Activated CD4-positive, alpha-beta T cell treated with anti-CD3 and anti-CD28 coated beads for 24 hours (primary cell): ENCODE measurements at places on chromosomes 2 and 18.

- DNase-seq = no peak
Observed at GRCh38 chr18:63736876-63737275, 34.1 kb downstream of the SERPINB11 start.

DNA sequence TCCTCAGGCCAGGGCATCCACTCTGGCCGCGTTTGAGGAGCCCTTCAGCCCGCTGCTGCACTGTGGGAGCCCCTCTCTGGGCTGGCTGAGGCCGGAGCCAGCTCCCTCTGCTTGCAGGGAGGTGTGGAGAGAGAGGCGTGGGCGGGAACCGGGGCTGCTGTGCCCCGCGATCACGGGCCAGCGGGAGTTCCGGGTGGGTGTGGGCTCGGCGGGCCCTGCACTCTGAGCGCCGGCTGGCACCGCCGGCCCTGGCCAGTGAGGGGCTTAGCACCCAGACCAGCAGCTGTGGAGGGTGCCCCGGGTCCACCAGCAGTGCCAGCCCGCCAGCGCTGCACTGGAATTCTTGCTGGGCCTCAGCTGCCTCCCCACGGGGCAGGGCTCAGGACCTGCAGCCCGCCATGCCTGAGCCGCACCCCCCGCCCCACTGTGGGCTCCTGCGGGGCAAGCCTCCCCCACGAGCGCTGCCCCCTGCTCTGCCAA, 1.9 kb upstream of the ABHD3 start:
- DNase-seq = no peak

DNA sequence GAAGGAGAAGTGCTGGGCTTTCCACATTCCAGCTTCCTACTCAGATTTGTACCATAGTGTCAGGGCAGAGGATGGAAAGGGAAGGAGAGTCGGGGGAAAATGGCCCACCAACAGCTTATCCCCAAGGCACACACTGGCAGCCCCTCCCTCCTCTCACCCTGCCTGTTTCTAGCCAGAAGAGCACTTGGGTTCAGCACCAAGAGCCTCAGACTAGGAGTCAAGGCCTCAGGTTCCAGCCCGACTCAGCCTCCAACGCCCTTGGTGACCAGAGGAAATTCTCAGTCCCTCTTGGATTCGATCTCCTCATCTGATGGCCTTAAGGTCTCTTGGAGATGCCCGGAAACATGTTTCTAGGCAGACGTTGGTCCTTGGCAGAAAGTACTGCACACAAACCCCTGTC, 53.9 kb downstream of the TNS1 start:
- DNase-seq = no peak

DNA sequence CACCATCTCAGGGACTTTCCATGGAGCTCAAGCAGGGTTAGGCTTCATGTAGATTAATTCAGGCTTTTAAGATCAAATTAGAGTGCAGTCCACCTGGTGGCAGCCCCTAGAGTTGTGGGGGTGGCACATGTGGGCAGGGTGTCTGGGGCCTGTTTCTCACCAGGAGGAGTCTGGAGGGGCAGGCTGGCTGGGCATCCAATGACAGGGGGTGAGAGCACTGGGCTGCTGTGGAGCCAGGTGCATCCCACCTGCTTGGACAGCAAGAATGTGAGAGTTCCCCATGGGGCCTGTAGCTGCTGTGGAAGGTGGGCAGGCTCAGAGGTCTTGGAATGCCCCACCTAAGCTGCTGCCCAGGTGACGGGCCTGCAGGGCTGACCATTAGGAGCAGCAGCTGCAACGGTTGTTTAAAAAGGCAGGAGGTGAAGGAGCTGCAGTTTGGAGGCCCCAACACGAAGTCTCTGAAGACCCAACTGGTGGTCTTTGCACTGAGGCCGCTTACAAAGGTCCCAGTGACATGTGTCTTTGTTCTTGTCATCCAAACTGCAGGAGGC, 686.3 kb upstream of the HS6ST1 start:
- DNase-seq = no peak

DNA sequence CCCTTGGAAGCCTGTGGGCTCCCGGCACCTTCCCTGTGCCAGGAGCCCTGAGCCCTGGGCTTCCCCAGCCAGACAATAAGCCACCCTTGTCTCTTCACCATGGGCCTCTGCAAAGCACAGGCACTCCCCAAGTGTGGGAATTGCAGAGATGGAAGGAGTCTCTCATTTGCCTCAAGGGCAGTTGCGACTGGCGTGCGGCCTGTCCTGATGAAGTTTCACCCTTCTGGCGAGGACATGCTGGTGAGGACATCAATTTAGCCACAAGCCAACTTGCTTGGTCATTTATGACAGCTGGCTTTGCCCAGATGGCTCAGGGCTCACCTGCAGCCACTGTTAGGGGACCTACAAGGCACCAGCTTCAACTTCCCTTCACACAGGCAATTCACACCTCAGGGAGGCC, 180.2 kb downstream of the ANAPC1 start:
- DNase-seq = no peak

DNA sequence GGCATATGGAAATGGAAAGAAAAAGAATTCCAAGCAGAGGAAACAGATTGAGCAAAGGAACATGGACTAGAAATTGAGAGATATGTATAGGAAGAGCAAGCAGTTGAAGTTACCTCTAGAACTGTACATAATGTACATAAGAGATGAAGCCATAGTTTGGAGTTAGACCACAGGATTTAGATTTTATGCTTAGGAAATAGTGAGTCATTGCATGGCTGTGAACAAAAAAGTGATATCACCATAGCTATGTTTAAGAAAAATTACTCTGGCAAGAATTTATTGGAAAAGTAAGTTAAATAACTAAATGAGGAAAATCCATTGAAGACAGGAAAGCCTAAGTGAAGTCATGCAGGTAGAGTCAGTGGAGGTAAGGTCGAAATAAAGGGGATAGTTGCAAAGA, 99.4 kb upstream of the GALNT5 start:
- DNase-seq = no peak

DNA sequence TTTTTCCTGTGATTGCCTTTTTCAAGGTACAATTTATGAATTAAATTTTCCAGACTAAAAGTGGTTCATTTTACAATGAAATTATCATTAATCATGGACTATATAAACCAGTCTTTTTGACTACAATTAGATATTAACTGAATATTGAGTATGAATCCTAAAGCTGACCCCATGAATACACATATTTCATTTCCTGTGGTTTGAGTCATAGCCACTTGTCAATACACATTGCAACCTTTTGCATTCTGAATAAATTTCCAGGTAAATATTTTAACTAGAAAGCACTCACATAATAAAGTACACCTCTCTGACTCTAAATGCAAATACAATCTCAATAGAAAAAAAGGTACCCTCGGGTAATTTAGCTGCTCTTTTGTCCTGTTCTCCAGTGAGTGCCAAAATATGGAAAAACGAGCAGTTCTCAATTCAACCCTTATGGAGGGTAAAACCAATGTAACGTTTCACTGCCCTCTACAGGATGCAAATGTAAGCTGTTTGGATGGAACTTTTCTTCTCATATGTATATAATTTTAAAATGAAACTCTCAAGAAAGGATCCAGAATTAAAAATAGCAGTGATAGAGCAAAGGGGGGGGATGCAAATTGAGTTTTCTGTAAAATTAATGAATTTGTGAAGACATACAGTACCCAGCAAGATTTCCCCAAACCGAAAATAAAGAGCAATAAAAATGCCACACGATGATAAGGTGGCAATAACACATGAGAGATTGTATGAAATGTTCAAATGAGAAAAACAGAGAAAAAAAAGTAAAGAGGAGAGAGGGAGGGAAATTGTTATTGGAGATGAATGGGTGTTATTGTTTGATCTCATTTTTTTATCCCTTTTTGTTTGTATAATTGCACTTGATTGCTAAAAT, 1795.7 kb upstream of the PIK3C3 start:
- no peak for DNase-seq

DNA sequence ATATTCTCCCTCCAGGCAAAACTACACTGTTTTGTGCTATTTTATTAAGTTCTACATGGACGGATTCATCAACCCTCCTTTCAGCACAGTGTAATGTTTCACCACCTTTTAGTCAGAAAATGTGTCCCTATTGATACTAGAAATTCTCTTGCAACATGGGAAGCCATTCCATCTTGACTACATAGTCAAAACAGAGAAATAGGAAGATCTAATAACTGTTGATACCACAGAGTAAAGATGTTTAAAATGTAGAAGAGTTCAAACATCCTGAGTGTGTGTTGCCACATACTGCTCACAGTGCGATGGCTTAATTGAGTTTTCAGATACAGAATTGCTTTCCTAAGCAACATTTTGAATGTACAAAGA, 492.2 kb upstream of the RAB12 start:
- DNase-seq = no peak

DNA sequence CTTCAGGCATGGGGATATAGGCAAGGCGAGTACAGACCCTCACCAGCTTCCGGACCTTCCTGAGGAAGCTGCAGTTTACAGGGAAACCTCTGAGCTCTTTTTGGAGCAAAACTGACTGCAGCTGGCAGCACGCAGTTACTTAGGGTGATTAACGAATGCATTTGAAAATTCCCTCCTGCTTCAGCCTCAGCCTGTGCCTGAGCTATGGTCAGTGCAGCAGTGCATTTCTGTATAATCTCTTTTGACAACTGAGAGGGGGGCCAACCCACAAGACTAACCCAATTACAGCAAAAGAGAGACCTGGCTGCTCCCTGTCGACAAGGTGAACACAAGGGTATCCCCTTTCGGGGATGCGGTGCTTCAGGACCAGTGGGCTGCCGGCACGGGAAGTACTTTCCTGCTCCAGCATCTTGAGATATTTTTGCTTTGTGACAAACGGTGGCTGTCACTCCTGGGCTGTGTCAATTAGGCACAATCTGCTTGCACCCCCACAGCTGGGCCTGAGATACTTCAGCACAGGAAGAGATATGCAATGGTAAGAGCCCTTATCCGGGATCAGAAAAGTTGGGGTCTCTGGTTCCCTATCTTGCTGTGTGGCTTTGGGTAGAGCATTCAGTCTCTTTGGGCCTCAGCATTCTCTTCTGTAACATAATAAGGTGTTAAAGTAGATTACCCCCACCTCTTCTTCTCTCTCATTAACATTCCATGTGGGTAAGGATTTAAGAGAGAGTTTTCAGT, 141.0 kb downstream of the TMEM17 start:
- DNase-seq = no peak

DNA sequence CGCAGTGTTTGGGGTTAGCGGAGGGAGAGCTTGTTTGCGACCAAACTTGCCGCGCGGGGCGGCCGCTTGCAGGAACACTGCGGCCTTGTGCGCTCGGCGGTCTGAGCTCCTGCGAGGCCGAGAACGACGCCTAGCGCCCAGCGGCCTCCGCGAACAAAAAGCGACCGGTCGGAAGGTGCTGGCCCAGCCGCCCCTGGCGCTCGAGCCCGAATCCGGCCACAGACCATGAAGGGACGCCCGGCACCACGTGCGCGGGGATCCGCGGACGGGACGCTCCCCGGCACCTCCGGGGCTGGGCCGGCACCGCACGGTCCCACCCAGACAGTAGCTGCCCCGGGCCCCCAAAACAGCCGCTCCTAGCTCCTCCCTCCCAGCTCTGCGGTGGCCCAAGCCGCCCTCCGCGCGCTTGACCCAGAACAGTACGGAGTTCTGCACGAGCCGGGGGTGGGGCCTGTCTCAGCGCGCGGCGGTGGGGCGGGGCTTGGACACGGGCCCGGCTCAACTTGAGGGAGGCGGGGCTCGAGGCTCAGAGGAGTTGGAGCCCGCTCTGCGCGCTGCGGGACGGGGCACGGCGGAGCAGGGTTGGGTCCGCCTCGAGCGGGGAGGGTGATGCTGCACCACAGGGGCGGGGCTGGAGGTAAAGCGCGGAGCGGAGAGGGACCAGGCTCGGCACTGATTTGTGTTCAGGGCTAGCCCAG, 664 bp upstream of the IMPA2 start:
- peak; percentile 96 for DNase-seq

DNA sequence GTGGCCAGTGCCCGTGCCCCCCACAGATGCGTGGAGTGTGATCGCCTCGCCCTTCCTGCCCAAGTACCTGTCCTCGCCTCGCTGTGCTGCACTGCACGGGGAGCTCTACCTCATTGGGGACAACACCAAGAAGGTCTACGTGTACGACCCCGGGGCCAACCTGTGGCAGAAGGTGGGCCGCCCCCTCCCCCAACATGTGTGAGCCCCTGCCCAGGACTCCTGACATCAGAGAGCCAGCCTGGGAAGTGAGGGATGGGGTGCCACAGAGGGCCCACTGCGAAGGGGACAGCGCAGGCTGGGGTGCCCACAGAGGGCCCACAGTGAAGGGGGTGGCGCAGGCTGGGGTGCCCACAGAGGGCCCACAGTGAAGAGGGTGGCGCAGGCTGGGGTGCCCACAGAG, 9.8 kb upstream of the ERFE start:
- DNase-seq = no peak

DNA sequence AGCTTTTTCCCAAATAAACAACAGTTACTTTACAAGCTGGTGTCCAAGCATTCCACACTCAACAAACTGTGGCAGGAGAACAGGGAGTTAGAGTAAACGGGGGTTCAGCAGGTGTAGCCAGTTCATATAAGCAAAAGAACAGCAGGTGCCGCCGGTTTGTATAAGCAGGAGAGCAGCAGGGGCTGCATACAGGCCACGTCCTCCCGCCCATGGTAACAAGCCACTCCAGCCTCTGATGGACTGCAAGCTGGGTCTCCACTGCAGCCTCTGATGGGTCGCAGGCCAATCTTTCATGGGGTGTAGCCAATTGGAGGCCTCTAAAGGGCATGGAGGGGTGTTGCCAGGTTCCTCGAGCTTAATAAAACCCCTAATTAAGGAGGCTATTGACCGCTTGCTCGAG, 189.3 kb downstream of the ANKRD30B start:
- DNase-seq = no peak

DNA sequence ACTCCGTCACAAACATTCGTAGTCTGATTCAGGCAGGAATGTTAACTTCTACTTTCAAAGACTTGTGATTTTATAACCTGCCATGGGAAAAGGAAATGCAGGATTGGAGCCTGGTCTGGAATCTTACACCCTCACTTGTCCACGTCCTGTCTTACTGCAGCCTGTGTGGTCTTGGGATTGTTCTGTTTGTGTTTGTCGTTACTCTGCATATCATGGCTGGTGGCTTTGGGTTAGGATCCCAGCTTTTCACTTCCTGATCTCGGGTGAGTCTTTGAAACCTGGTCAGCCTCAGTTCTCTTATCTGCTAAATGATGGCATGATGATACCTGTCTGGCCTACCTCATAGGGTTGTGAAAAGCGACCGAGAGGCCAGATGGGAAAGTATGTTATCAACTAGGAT, 34.6 kb downstream of the SH3BP4 start:
- DNase-seq = no peak

- no peak for DNase-seq
Observed at GRCh38 chr18:58699551-58699950, 28.3 kb downstream of the MALT1 start.

- DNase-seq = no peak
Observed at GRCh38 chr2:9370746-9371145, 52.6 kb downstream of the ITGB1BP1 start.
